ENCODE measurements at places on chromosomes 11 and 22. TPM values are rescaled to one million over a fixed set of nuclear protein-coding genes. Genes with fewer than 3 reads are reported as not detected.

HEPACAM gene
- not detected for total RNA-seq

SYT9 gene
- not detected for total RNA-seq

C11orf42 gene
- total RNA-seq, result not detected

SHISAL1 gene
- not detected for total RNA-seq

BDNF gene
- total RNA-seq, result not detected

CHRM1 gene
- total RNA-seq, result not detected

CARD18 gene
- not detected for total RNA-seq

GPR83 gene
- total RNA-seq, result 0.06 TPM

TCIRG1 gene
- 113 TPM for total RNA-seq

DKK3 gene
- total RNA-seq, result not detected

HTR3A gene
- total RNA-seq, result not detected

NOX4 gene
- not detected for total RNA-seq

KCNJ11 gene
- 0.56 TPM for total RNA-seq

TNNT3 gene
- 0.54 TPM for total RNA-seq

DBX1 gene
- not detected for total RNA-seq

PARVA gene
- total RNA-seq, result 0.04 TPM

Measured in activated naive CD8-positive, alpha-beta T cell treated with anti-CD3 and anti-CD28 coated beads for 36 hours (primary cell).